ENCODE measurements at places on chromosomes 6 and 20.
A peak's percentile ranks its signal among the peaks of the same experiment; 100 is the strongest.

GRCh38 chr20:43538878-43539700, 19.7 kb upstream of the SGK2 start:
- DNase-seq, result peak; percentile 11

GRCh38 chr20:61234224-61234890, 17.7 kb upstream of the CDH4 start:
- no peak for DNase-seq

DNA sequence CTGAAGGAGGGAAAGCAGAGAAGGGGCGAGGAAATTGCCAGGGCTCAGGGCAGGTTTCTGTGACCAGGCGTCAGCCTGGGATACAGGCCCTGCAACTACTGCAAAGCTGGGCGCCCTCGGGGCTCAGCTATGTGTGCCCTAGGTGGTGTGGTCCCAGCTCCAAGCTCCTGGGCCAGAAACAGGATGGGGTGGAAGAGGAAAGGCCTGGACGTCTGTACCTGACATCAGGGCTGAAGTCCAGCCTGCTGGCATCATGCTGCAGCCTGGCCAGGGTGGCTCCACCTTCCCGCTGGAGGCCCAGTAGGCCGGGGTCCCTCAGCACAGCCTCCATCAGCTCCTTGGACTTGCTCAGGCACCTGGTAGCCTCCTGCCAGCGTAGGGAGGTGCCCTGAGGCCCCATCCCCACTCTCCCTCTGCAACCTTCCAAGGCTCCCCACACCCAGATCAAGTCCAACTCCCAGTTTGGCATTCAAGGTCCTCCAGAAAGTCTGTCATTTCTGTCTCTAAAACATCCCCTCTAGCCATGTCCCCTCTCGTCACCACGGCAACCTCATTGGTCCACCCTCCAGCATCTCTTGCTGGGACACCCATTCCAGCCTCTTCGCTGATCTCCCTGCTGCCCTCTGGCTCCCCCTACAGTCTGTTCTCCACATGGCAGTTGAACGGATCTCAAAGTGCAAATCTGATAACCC, 38.2 kb downstream of the KIAA1755 start:
- DNase-seq, result peak; percentile 38

DNA sequence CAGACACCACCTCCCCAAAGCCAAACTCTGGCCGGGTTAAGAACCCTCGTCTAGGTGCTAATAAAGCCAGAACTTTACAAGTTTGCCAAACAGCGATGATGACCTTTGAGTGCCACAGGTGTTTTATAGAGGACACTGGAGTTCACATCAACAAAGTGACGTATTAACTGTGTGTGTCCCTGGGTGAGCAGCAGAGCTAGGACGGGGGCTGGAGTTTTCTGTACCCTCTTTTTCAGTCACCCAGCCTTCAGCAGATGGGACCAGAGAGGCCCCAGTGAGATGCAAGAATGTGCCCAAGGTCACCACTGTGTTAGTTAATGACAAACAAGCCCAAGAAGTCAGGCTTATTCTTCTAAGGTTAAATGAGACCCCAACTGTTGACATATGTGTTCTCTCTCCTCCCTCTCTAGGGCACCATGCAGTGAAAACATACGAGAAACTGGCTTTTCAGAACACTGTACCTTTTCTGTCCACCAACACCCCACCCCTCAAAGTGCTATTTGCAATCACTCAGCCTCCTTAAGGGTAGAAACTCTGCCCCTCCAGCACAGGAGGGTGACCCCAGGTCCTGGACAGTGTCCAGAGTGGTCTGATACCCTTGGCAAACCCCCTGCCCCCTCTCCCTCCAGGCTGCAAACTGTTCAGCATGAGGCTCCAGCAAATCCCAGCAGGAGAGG, 5.2 kb downstream of the SDC4 start:
- no peak for DNase-seq

DNA sequence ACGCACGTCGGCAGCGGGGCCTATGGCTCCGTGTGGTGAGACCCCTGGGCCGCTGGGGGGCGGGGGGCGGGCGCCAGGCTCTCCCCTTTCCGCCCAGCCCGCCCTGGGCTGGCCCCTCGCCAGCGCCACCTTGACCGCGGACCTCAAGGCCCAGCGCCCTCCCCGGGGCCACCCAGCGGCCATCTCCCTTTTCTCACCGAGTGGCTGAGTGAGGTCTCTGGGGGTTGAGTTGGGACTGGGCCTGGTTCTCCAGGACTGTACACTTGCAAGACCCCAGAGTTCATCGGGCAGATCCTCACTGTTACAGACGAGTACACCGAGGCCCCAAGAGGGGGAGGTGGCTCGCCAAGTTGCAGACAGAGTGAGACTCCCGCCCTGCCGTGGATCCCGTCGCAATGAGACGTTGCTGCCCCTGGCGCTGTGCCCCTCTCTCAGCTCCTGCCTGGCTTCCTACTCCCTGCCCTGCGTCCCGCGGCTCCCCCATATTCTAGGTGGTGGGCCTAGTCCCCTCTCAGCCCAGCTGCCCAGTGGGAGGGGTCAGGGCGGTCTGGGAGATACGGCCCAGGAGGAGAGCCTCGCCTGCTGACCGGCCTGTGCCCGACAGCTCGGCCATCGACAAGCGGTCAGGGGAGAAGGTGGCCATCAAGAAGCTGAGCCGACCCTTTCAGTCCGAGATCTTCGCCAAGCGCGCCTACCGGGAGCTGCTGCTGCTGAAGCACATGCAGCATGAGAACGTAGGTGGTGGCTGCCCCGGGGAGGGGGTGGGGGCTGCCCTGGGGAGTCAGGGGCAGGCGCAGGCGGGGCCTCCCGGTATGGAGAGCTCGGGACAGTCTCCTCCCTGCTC, 576 bp downstream of the MAPK13 start:
- no peak for DNase-seq

DNA sequence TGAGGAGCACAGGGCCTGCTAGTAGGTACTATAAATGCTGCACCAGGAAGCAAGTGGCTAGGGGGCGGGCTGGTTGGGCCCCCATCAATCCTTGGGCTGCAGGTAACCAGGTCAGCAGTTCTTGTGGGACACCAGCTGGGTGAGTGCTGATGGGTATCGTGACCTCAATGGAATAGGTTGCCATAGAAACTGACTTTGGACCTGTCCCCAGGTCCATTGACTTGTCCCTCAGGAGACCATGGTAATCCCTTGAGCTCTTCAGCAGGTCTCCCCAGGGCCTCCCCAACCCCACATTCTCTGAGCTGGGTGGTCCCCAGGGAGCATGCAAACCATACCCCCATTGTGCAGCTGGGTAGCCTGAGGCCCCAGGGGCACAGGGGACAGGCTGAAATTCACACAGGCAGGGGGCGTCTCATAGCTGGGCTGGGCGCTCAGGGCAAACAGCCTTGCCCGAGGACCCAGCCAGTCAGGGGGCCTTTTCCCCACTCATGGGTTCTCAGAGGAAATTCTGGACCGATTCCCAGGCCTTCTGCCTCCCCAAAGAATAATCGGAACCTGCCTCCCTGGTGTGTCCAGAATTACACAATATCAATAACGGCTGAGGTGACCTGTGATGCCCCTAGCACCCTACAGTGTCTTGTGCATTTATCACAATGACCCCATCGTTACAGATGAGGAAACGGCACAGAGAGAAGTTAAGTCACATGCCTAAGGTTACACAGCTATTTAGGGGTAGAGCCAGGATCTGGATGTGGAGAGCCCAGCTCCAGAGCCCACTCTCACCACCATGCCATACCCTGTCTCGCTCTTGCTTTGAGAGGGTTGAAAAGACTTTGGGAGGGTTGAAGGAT, 35.9 kb downstream of the SRC start:
- DNase-seq, result no peak

DNA sequence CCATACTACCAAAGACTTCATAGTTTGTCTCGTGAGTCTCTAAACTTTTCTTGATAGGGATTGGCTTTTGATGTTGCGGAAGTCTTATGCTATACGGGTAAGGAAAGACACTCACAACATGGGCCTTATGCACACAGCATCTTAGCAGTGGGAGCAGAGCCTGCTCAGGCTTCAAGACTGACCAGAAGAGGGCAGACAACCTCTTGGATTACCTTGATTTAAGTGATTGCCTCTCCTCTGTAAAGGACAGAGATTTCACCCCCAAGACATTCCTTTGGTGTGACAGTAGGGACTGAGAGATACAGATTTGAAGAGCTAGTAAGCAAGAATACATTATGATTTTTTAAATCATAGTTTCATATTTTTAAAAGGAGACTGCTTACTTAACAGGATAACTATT, 71.0 kb upstream of the SAMD3 start:
- DNase-seq, result peak; percentile 62

DNA sequence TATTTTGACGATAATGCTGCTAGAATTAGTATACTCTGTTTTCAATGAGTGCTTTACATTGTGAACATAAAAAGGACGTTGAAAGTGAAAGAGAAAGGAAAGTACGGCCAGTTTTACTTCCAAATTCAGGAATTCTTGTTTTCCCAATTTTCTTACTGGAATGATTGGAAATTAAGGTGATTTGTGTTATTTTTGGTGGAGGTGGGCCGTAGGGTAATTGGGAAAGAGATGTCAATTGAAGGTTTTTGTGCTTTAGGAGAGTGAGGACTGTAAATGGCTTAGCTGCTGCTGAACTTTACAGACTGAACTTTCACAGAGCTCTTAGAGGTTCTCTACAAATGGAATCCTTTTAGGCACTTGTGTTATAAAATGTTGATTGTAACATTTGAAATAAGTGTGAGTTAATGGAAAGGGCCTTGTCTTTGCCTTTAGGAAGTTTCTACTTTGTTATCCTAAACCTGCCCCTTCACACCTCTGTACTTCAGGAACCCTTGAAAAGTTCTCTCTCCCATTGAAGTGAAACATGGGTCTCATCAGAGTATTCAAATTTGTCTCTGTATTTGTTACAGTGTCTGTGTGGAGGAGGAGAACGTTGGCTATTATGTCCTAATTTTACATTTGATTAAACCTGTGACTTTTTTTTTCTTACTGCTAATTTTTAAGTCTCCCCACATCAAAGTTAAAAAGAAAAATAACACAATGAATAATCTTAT, 256.4 kb downstream of the ARID1B start:
- no peak for DNase-seq

All from kidney glomerular epithelial cell (primary cell).